ENCODE measurements at places on chromosomes 3 and 15.

DNA sequence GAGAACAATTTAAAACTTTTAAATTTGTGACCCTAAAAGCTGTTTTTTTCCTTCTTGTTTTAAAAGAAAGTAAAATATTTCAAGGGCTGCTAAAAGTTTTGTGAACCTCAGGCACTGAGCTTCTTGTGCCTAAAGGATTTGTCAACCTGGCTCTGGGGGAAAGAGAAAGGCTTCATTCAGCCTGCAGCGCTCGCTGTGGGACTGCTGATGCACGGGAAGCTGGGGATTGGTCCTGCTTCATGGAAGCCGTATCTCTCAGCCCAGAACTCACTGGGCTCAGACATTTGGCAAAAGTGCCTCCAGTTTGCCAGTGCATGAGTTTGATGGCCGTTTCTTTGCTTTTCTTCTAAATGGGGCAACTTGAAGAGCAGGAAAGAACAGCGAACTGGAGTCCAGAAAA, 30.8 kb downstream of the TPRG1 start:
- DNase-seq: no peak

- DNase-seq: no peak
Measured at GRCh38 chr15:34794590-34795206, 651 bp downstream of the ACTC1 start.

DNA sequence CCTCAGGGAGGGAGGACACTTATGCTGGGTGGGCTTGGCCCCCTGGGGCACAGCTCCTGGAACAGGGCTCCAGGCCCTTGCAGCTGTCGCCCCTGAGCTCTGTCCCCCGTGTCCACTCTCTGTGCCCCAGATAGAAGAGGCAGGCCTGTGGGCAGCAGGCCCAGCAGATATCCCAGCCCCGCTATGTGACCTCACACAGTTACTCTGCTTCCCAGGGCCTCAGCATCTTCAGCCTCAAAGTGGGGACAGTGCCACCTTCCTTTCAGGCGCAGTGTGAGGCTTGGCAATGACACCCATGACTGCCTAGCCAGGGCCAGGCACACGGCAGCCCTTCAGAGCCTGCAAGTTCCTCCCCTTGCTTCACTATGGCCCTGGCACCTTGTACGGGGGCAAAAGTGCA, 98.4 kb downstream of the IQSEC1 start:
- no peak for DNase-seq

DNA sequence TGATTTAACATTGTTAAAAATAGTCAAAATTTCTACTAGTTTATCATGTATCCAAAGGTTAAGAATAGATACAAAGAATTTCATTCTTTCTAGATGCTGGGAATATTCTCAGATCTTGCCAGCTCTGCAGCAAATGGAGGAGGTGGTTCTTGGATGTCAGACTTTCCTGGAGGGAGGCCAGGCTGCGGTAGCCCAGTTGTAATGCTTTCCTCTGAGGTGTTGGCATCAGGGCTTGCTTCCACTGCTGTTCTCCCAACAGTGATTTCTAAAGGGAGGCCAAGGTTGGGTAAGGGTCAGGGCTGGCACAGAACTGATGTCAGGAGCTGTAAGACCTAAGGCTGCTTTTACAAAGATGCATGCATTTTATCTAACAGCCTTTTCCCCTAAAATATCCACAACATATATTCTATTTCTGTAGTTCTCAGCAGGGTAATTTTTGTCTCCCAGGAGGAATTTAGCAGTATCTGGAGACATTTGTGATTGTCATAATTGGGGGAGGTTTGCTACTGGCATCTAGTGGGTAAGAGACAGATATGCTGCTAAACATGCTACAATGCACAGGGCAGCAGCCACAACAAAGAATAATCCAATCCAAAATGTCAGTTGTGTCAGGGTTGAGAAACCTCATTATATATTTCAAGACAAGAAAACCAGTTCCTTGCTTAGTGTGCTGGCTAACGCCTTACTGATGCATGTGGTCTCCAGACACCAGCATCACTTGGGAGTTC, 42.0 kb upstream of the SPTSSB start:
- DNase-seq: peak; percentile 54

- peak; percentile 62 for DNase-seq
Measured at GRCh38 chr15:39124553-39125171, 456.2 kb upstream of the THBS1 start.
